ENCODE measurements at places on chromosomes 4 and X. TPM values are rescaled to one million over a fixed set of nuclear protein-coding genes. Genes with fewer than 3 reads are reported as not detected.

The ADH4 gene
- total RNA-seq = not detected

The RHOH gene
- not detected for total RNA-seq

The MAGEE2 gene
- not detected for total RNA-seq

The TLR2 gene
- not detected for total RNA-seq

The DTHD1 gene
- not detected for total RNA-seq

The SPANXN4 gene
- total RNA-seq = not detected

The DCHS2 gene
- total RNA-seq = not detected

The POU4F2 gene
- not detected for total RNA-seq

The PAGE1 gene
- not detected for total RNA-seq

The SOWAHB gene
- total RNA-seq = not detected

The LPAR4 gene
- not detected for total RNA-seq

The PRRG1 gene
- 9.2 TPM for total RNA-seq

The RASGEF1B gene
- total RNA-seq = not detected

The TMPRSS11D gene
- not detected for total RNA-seq

The COL4A5 gene
- 14.4 TPM for total RNA-seq

The TMPRSS11A gene
- total RNA-seq = not detected

The FAM9B gene
- not detected for total RNA-seq

The NMU gene
- total RNA-seq = not detected

The PTTG2 gene
- not detected for total RNA-seq

The SGMS2 gene
- total RNA-seq = 116 TPM

The TECRL gene
- not detected for total RNA-seq

The CFAP99 gene
- total RNA-seq = not detected

The NAT8L gene
- total RNA-seq = 0.38 TPM

All from GM23248 (cell line).